ENCODE measurements at places on chromosomes 13 and 19.

DNA sequence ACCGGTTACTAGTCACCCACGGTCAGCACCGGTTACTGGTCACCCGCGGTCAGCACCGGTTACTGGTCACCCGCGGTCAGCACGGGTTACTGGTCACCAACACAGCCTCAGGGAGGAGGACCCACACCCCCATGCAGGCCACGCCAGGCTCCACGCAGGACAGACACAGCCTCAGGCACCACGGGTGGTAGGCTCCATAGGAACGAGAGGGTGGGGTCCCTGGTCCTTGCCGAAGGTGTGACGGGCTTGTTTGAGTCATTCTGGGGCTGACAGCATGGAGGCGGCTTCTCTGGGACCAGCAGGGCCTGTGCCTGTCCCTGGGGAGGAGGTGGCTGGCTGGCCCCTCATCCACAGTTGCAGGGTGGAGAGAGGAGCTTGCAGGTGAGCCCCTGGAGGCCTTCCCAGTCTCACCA lies 122.8 kb upstream of the SOX1 start:
- no peak for DNase-seq

GRCh38 chr13:43041369-43041921 lies 18.1 kb downstream of the DNAJC15 start:
- no peak for DNase-seq

DNA sequence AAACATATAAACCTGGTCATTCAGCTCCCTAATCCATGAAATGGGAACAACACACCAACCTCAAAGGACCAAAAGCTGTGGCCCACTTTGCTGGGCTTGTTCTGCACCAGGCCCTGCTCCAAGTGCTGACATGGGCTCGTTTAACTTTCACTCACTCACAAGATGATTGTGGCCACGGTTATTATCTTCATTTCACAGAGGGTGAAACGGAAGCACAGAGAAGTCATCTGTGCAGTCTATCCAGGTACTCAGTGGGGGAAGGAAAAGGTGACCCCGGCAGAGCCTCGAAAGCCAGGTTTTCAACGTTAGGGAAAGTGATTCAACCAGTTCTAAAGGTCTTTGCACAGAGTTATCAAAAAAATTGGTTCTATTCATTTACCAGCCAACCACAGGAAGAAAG lies 68.0 kb downstream of the CRYL1 start:
- no peak for DNase-seq

- DNase-seq = no peak
Measured at GRCh38 chr13:37026771-37027170, 26.2 kb downstream of the EXOSC8 start.

GRCh38 chr19:8511573-8512101 lies 2.3 kb downstream of the ZNF414 start:
- no peak for DNase-seq

DNA sequence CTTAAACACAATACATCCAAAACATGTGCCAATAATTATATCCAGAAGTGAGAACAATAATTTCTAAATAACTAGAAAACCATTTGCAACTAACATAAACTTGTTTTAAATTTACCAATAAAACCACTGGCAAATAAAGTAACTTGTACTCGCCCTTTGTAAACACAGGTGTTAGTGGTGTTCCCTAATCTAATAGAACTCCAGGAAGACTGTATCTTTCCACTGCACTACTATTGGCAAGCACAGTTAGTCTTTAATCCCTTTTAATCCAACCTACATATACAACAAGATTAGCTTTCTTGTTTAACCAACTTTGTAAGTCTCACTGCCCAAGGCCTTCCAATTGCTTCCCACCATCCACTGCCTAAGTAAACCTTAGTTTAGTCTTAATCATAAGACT lies 79.5 kb downstream of the PCDH9 start:
- DNase-seq = no peak

All from keratinocyte (primary cell).